ENCODE measurements at places on chromosomes 6 and 20. TPM values are rescaled to one million over a fixed set of nuclear protein-coding genes. Genes with fewer than 3 reads are reported as not detected.

ADGRG6 gene
- total RNA-seq = 45.4 TPM

RPS6KA2 gene
- total RNA-seq = 16.1 TPM

BNIP5 gene
- total RNA-seq = not detected

AVP gene
- not detected for total RNA-seq

PDE10A gene
- 6.9 TPM for total RNA-seq

KCNK17 gene
- total RNA-seq = not detected

Measured in epithelial cell of proximal tubule (primary cell).